Thyroid gland (tissue), 4 donors: ENCODE measurements at places on chromosomes 16 and 17. TPM values are rescaled to one million over a fixed set of nuclear protein-coding genes. Genes with fewer than 3 reads are reported as not detected.

Gene VWA3A
- total RNA-seq: not detected

Gene ZG16
- not detected for total RNA-seq

Gene LLGL2
- 35.6 TPM for total RNA-seq

- peaks cover 27% of the 10 kb centered on the region for H3K4me1 ChIP-seq
- no peaks in the 10 kb centered on the region for H3K27me3 ChIP-seq
- no peak overlapping the region for H3K4me3 ChIP-seq
- H3K36me3 ChIP-seq: no peaks in the 10 kb centered on the region
These were observed 2.5 kb downstream of the SSH2 start for GRCh38 chr17:29927546-29927945.

DNA sequence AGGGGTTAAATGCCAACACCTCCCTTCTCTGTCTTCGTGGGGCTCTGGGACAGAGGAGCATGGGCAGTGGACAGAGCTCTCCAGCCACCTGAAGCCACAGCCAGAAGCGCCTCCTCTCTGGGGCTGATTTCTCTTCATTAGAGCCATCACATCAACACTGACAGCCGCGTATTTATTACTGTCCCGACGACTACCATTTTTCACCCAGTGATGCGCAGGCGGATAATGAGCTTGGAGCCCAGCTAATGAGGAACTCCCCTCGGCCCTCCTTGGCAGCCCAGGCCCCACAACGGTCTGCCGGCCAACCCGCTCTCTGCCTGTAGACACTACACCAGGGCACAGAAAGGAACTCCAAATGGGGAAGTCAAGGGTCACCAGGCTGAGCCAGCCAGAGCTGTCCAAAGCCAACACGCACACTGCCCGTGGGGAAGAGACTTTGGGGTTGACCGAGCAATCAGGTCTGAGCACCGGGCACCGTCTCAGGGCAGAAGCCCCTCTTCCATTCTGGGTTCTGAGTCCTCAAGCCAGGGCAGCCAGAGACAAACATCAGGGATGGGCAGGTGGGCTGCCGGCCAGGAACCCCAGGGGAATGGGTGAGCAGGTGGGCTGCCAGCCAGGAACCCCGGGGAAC, 13.2 kb downstream of the SDK2 start:
- no peaks in the 10 kb centered on the region for H3K36me3 ChIP-seq
- no peak for DNase-seq
- no peak overlapping the region for H3K27ac ChIP-seq
- no peaks in the 10 kb centered on the region for H3K4me1 ChIP-seq
- no peaks in the 10 kb centered on the region for H3K27me3 ChIP-seq
- no peak overlapping the region for H3K4me3 ChIP-seq

GRCh38 chr16:75495076-75495674, at the start of gene CHST6:
CHST6 (minus strand) TSS chr16:75495441; CDS start chr16:75479828, 15,613 bp downstream.
- peaks cover 11% of the 10 kb centered on the region for H3K4me1 ChIP-seq
- no peaks in the 10 kb centered on the region for H3K27me3 ChIP-seq
- no peaks in the 10 kb centered on the region for H3K36me3 ChIP-seq
- DNase-seq: peak; percentile 54
- H3K4me3 ChIP-seq: peak within 1 kb of the TSS; percentile 24

- peak overlapping the region; percentile 96 for H3K27ac ChIP-seq
- no peak overlapping the region for H3K4me3 ChIP-seq
- peaks cover 28% of the 10 kb centered on the region for H3K4me1 ChIP-seq
- peak; percentile 71 for DNase-seq
- no peaks in the 10 kb centered on the region for H3K27me3 ChIP-seq
These were observed 20.1 kb downstream of the CD7 start for GRCh38 chr17:82297280-82297713.

DNA sequence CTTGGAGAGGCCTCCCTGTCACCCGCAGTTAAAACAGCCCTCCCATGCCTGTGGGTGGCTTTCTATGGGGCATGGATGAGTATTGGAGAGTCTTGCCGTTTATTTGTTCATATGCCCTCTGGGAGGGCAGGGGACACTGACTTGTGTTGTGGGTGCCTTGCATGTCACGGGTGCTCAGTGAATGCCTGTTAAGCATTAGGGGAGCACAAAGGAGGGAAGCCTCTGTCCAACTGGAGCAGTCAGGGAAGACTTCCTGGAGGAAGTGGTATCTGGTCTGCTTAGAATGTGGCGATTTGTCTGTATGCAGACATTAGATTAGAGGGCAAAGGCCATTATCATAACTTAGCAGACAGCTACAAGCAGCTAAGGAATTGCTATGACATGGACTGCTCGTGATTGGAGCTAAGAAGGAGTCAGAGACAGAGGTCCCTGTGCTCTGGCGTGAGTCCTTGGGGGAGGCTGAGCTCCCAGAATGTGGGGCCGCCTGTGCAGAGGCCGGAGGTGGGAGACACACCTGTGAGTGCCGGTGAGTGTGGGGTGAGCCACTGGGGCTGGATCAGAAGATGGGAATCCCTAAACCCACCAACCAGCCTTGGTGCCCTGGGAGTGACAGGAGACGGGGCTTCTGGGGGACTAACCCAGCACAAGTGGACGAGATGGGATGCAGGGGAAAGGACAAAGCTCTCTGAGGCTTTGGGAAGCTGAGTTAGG, 286.1 kb downstream of the SEC14L1 start:
- no peaks in the 10 kb centered on the region for H3K27me3 ChIP-seq
- no peak for DNase-seq
- H3K36me3 ChIP-seq: no peaks in the 10 kb centered on the region
- H3K27ac ChIP-seq: peak overlapping the region; percentile 85
- H3K4me1 ChIP-seq: peaks cover 60% of the 10 kb centered on the region
